Tongue (tissue), 3 donors: ENCODE measurements at places on chromosomes 11 and 22. TPM values are rescaled to one million over a fixed set of nuclear protein-coding genes. Genes with fewer than 3 reads are reported as not detected.

- no peak for DNase-seq
Observed at GRCh38 chr11:94895971-94896370, 77.4 kb downstream of the CWC15 start.

DNA sequence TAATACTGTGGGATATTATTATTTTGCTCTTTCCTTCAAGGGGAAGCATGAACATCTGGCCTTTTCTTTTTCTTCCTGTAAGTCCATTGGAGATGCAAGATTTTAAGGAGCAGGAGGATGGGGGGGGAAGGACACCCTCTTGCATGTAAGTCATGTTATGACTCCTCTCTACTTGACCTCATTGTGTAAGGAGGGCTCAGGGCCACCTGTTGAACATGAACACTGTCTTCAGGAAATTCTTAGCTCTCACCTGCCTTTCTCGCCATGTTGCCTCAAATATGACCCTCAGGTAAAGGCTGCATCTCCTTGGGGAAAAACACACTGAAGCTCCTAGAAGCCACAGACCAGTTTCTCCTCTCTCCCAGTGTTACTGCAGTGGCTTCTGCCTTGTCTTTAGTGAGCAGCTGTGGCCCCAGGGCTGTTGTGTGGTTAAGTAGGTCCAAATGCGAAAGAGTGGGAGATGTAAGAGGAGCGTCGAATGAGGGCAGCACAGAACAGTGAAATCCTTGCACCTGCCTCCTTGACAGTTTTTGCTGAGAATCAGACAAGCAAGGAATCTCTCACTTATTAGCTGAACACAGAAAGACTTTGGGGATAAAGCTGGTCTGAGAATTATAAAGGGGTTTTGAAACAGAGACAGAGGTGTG lies 1.3 kb upstream of the RAG1 start:
- DNase-seq: no peak

DNA sequence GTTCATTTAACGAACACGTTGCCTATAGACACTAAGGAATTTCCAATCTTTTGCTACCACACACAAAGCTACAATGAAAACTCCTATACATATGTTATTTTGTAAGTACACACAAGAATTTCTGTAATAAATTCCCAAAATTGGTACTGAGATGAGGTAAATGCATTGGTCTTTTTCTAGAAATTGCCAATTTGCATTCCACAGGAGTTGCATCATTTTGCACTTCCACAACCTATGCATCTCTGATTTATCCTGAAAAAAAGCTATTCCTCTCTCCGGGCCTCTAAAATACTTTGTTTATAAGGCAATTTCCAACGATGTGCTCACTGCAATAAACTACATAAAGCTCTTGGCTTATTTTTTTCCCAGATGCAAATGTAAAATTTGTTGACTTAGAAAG lies 24.9 kb downstream of the IMMP1L start:
- no peak for DNase-seq

DNA sequence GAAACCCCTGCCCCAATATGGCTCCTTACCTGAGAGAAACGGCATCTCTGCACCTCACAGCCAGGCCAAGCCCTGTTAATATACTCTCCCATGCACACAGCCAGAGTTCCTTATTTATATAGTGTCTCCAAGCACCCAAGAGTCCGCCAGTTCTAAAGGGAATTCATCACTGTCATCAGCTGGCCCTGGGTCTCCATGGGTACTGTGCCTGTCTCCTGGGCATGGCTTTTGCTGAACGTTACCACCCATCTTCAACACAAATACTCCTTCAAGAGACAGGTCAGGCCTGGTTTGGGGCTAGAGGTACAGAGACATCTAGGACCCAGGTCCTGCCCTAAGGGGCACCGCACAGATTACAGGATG lies 1.6 kb upstream of the ATG16L2 start:
- no peak for DNase-seq

GRCh38 chr22:38923463-38924346 lies 33.7 kb upstream of the APOBEC3A start:
- DNase-seq: peak; percentile 92

DNA sequence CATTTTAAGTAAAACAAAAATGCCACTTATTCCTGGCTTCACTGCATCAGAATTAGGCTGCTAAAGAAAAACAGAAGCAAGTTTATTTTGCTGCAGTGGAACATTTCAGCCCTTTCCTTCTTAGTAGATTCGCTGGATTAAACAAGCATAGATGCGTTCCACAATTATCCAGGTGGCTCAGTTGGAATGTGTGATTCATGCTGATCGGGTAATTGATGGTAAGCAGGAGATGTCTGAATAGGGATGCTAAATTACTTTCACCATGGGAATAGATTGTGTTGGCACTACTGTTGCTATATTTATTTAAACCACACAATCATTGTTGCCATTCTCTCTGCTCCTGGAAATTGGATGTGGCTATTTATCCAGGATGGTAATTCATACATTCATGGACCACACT lies 440.1 kb upstream of the DDI1 start:
- no peak for DNase-seq

DNA sequence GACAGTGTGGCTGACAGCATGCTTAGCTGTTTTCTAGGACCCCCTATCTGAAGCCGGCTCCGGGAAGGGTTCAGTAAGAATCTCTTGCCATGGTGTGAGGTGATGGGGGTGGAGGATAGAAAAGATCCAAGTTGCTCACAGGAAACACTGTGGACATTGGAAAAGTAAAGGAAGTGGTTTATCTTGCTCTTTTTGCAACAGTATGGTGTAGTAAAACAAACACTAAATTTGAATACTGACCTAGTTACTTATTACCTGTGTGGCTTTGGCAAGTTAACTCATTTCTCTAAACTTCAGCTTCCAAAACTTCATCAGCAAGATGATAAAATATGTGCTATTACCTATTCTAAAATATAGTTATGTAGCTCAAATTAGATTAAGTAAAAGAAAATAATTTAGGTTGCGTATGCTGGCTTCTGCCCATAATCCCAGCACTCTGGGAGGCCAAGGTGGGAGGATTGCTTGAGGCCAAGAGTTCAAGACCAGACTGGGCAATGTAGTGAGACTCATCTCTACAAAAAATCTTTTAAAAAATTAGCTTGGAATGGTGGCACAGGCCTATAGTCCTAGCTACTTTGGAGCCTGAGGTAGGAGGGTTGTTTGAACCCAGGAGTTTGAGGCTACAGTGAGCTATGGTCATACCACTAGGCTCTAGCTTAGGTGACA lies 51.6 kb upstream of the APOA1 start:
- no peak for DNase-seq

DNA sequence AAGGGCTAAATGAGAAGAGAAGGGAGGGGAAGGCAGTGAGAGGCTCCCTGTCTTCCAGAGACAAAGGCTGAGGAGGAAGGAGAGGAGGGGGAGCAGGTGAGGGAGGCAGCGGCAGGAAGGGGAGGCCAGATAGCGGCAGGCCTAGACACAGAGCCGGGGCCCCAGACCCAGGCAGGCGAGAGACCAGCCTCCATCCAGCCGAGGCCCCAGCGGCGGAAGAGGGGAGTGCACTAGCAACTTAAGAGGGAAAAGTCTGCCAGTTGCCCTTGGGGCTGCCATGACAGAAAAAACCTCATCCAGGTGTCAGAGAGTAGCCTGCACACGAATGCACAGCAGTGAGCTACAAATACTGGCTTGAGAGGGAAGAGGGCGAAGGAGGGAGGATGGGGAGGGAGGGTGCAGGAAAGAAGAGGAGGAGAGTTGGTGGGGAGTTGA lies 46.7 kb downstream of the IGLL1 start:
- DNase-seq: peak; percentile 67

DNA sequence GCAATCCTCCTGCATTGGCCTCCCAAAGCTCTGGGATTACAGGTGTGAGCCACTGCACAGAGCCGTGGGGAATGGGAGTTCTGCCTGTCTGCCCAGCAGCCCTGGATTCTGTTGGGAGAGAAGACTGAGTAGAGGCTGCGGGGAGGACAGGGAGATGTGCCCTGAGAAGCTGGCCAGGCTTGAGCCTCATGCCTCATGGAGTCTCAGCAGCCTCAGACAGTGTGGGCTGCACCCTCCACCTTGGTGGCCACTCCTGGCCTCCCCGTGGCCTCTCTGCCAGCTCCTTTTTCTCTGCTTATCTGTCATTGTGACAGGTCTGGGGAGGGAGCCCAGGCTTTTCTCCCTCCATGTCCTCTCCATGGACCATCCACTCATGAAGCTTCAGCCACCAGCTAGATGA lies 43.2 kb downstream of the DKK3 start:
- DNase-seq: no peak

The XKR3 gene
- not detected for total RNA-seq

The TH gene
- 0.62 TPM for total RNA-seq

The BACE1 gene
- total RNA-seq: 29.1 TPM

The SEPTIN5 gene
- 109 TPM for total RNA-seq

The CSF2RB gene
- 4.1 TPM for total RNA-seq

The LARGE2 gene
- 2.7 TPM for total RNA-seq

The GLYAT gene
- total RNA-seq: not detected

The SLC22A9 gene
- not detected for total RNA-seq

The RBM4B gene
- 25.4 TPM for total RNA-seq

The RASL10A gene
- 12.3 TPM for total RNA-seq
